ENCODE measurements at places on chromosomes 1 and 21.
A peak's percentile ranks its signal among the peaks of the same experiment; 100 is the strongest.

- DNase-seq, result peak; percentile 73
Observed at GRCh38 chr1:184563308-184563707, 176.5 kb downstream of the C1orf21 start.

DNA sequence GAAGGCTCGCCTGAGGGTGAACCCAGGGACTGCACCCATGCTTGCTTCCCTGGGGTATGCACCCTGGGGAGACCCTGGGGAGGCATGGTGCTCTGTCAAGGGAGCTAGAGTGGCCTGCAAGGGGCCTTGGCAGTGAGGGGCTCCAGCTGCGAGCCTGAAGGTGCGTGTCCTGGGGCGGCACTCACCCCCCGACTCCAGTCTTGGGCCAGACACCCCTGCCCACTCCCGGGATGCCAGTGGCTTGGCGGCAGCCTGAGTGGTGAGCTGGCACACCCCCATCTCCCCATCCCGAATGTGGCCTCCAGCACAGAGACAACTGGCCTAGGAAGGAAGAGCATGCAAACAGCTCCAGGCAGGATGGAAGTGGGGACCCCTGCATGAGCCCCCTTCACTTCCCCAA is 2.6 kb downstream of the SUMO3 start:
- no peak for DNase-seq

GRCh38 chr1:236489710-236490377 is 33.9 kb upstream of the LGALS8 start:
- DNase-seq, result peak; percentile 79

DNA sequence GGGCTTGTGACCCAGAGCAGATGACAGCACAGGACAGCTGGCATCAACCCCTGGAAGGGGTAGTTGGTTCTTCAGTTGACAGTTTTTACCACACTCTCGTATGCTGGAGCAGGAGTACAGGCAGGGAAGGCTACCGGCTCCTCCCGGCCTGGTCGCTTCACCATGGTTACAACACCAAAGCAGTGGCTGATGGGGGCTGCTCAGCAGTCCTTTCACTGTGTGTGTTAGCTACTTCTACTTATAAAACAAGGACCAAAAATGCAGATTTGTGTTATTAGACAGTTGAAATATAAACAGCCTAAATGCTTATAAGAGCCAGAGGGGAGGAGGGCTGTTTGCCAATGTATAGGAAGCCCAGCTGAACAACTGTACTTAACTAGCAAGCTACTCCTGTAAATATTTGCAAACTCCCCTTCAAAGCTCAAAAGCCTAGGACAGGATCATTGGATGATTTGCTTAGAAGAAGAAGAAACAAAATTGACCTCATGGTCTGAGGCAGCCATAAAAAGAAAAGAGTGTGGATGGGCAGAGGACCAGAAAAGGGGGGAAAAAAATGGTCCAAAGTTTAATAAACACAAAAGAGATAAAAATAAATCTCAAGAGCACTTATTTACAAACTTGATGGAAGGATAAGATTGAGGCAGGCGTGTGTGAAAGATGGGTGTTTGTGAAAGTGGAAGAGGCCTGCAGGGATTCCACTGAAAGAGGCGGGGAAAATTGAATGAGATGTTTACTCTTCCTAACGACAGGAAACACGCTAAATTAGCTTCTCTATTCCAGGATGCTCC is 57.1 kb downstream of the TGFB2 start:
- DNase-seq, result no peak

GRCh38 chr1:10631121-10631810 is 156.5 kb downstream of the PEX14 start:
- DNase-seq, result no peak

- DNase-seq, result peak; percentile 79
Observed at GRCh38 chr1:233025157-233025556, 74.7 kb downstream of the NTPCR start.

DNA sequence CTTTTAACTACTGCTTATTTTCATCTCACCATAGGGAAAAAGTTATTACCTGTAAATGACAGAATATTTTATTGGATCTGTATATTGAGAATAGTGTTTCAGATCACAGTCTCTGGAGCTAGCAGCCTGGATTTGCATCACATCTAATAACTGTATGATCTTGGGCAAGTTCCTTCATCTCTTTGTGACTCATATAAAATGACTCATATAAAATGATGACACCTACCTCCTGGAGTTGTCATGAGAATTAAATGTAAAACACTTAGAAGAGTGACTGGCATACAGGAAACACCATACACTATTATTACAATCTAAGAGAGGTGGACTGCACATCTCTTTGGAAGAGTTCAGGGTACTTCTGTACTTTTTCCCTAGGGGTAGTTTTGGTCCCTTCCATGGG is 421.3 kb downstream of the NEGR1 start:
- DNase-seq, result no peak

DNA sequence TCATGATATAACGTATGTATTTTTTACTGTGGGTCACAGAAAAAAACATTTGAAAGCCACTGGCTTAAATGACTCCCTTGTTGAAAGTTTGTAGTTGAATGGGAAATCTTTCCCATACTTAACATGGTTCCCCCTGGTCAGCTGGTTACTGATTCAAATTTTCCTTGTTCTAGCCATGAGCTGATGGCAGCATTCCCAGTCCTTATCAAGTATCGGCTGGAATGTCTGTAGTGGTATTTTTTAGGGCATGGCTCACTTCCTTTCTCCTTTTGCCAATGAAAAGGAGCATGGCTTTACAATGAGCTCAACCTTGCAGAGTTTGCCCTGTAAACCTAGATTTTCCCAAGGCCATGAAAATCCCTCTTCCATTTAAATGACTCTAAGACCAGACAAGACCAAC is 55.7 kb downstream of the GIPC2 start:
- DNase-seq, result no peak

GRCh38 chr1:161238039-161238473 is at the start of gene NR1I3:
NR1I3 (minus strand) TSS chr1:161238203; CDS start chr1:161236565, 1,638 bp downstream.
- no peak for DNase-seq

DNA sequence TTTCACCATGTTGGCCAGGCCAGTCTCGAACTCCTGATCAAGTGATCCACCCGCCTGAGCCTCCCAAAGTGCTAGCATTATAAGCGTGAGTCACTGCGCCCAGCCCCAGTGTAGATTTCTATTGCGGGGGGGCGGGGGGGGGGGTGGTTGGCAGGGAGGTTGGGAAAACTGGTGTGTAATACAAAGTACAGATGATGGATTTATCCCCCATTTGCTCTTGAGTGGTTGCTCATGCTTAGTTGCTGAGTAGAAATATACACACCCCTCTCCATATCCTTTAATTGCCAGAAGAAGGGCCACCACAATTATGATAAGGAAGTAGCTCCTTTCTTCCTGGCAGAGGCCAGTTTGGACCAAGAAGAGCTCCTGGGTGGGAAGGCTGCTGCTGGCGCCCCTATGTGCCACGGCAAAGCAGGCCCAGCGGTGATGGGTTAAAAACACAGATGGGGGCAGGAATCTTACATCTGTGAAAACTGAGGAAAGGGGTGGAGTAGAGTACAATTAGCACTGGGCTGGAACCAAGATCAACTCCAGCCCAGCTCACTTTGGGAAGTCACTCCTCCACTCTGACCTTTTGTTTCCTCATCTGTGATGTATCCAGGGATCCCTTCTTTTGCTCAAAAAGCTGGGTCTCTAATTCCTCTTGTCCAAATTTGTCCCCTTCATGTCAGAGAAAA is 55.2 kb downstream of the MRPL37 start:
- no peak for DNase-seq

- DNase-seq, result no peak
Observed at GRCh38 chr1:114559356-114559755, 22.1 kb downstream of the BCAS2 start.

DNA sequence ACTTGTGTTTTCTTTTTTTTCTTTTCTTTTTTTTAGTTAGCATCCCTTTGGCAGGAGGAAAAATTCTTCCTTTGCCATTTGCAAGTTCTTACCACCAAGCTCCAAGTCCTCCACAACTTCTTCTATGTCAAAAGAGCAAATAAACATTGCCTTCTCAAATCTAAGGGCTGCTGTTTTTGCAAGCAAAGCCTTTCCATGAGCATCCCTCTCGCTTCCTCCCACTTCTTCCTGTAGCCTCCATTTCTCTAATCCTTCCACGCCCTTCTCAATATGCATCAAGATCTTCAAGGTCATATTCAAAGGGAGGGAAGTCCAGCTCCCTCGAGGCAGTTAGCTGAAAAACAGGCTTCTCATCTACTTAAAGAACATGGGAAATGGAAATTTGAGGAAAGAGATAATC is 147.1 kb downstream of the ADSS2 start:
- DNase-seq, result no peak

DNA sequence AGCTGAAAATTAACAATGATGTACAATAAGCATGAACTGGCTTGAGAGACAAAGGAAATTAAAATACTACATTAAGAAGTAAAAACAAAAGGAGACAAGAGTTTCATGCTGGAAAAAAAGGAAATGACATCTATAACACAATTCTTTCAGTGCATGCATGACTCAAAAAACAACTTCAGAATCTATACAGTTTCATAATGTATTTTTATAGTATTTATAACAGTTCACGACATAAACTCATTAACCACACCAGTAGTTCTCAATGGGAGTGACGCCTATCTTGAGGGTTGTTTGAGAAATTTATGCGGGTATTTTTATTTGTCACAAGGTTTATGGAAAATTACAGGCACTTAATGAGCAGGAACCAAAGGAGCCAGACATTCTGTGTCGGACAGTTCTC is 168.5 kb downstream of the SMYD3 start:
- DNase-seq, result no peak

- DNase-seq, result peak; percentile 52
Observed at GRCh38 chr1:100325415-100326324, 26.6 kb upstream of the CDC14A start.

DNA sequence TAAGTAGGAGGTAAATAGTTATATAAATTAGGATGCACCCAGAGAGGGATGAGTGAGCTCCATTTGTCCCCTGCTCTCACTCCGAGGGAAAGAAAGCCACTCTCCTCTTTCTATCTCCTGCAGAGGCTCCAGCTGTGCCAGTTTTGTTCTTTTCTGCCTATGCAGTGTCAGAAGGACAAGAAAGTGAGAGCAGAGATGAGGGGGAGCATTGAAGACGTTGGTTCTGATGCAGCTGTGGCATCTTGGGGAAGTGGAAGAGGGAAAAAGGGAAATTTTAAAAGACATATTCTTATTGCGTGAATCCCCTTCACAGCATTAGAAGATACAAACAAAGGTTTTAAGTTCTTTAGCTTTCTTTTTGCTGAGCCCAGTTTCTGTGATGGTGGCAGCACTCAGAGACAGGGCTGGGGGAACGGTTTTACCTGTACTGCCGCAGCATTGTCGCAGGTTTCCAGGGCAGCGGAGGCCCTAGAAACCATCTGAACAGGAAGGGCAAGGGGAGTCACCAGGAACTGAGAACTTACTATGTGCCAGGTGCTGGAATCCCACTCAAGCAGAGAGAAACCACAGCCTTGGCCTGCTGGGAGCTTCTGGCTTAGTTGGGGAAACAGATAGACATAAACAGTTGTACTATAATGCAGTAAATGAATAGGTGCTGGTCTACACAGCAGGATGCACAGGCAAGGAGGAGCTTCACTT is 44.9 kb upstream of the USP24 start:
- no peak for DNase-seq

DNA sequence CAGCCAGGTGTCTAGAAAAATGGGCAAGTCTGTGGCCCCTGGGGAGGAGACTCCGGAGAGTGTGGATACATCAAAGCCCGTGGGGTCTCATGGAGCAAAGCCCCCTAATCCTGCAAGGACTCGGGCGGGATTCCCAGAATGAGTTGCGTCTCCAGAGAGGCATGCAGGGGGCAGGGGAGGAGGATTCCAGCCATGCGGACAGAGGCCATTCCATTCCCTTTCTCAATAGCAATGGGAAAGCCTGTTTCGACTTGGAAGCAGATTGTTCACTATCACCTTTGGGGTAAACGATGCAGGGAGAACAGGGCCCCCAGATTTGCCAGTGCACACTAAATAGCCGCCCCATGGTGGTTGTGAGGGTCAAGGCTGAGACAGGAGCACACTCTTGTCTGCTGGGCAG is 15.4 kb upstream of the PRDM15 start:
- DNase-seq, result no peak

DNA sequence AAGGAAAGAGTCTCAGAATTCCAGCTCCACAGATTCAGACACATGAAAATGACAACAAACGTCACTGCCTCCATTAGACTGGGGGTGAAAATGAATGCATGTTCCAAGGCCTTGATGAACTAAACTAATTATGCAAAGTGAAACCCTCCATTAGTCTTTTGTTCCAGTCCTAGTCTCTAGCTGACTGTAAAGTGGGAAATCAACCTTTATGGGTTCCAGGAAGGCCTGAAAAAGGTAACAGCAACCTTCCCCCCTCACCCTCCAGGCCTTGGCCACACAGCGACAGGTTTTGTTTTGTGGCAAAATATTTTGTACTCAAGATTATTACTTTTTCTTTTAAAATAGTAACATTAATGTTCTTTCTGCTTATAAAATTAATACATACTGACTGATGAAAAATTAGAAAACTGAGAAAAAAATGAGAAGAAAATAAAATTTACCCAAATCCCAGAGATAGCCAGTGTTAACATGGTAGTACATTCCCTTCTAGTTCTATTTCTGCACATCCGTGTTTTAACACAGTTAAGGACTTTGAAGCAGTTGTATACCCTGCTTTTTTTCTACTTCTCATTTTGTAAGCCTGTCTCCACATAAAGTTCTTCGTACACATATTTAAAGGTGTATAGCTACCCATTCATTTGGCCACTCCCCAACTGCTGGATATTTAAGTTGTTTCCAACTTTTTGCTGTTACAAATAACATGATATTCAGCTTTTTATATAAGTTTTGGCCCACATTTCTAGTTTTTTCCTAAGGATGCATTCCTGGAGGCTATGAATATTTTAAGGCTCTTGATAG is 60.9 kb downstream of the CD2 start:
- no peak for DNase-seq

- DNase-seq, result no peak
Observed at GRCh38 chr1:93808871-93809270, 70.1 kb downstream of the DNTTIP2 start.

- no peak for DNase-seq
Observed at GRCh38 chr1:116138277-116138792, 27.1 kb downstream of the MAB21L3 start.

- DNase-seq, result no peak
Observed at GRCh38 chr1:201825245-201825644, 3.7 kb upstream of the IPO9 start.

DNA sequence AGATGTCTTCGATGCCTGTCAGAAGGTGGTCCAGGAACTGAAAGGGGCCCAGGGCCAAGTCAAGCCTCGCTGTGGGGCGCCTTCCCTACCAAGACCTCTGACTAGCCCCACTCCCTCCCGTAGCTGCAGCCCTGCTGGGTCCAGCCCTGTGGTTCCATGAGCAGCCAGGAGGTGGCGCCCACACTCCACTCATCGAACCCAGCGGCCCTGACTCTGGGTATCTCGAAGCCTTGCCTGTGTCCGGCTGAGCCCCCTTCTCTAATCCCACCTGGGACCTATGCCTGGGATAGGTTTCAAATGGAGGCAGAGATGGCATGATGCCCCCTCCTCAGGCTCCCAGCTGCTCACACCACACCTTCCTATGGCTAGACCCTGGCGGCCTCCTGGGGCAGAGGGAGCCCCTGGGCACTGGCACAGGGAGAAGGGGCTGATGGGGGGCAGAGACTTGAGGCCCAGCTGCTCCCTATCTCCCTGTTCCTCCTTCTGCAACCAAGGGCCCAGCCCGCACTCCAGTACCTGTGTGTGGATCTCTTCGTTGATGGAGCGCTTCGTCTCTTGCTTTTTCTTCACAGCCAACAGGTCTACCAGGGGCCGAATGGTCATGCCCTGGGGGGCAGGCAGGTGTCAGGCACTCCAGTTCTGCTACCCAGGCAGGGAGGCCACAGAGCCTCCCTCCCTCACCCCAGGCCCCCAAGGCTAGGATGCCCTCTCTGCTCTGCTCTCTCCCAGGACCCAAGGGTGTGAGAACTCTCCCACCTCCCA is 52.0 kb downstream of the SLC9A1 start:
- DNase-seq, result no peak

Measured in NCI-H526 (cell line).